ENCODE measurements at places on chromosomes 13 and 19. TPM values are rescaled to one million over a fixed set of nuclear protein-coding genes. Genes with fewer than 3 reads are reported as not detected.
A peak's percentile ranks its signal among the peaks of the same experiment; 100 is the strongest.

DNA sequence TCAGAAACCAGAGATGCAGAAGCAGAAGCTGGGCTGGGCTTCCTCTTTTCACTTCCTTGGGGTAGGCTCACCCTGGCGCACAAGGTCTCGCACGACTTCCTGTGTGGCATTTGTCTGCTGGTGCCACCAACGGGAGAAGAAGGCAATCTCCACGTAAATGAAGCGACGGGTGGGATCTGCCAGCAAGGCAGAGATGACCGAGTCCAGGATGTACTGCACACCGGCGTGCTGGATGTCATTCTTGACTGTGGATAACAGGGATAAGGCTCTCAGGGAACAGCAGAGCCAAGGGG is 1.3 kb downstream of the MAN2B1 start:
- no peak for DNase-seq

GRCh38 chr19:39237200-39238184 is 7.3 kb downstream of the IFNL3 start:
- DNase-seq, result peak; percentile 85

- no peak for DNase-seq
Observed at GRCh38 chr13:35143123-35143522, 201.1 kb downstream of the NBEA start.

DNA sequence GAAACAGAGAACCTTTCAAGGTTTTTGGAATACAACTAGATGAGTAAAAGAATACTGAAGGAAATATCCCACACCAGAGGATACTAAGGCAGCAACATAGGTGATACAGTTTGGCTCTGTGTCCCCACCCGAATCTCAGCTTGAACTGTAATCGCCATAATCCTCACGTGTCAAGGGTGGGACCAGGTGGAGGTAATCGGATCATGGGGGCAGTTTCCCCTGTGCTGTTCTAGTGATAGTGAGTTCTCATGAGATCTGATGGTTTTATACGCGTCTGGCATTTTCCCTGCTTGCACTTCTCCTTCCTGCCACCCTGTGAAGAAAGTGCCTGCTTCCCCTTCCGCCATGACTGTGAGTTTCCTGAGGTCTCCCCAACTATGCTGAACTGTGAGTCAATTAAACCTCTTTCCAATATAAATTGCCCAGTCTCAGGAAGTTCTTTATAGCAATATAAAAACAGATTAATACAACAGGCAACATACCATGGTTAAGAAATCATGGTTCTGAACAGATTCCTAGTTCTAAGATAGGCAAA is 97.0 kb downstream of the ABCC4 start:
- DNase-seq, result no peak

OR4F17 gene
- total RNA-seq, result not detected

DNA sequence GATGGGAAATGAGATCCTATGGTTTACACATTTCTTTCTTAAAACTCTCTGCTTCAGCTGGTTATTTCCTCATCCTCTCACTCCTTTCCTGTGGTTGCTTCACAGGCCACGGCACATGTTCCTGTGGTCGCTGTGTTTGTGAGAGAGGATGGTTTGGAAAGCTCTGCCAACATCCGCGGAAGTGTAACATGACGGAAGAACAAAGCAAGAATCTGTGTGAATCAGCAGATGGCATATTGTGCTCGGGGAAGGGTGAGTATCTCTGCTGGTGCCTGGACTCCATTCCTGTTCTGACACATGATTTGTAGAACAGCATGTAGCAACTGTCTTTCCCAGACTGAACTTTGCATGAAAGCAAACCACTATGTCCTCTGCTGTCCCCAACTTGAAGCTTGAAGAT is 254.2 kb downstream of the ITGBL1 start:
- peak; percentile 75 for DNase-seq
